ENCODE measurements at places on chromosomes 3 and 15.

DNA sequence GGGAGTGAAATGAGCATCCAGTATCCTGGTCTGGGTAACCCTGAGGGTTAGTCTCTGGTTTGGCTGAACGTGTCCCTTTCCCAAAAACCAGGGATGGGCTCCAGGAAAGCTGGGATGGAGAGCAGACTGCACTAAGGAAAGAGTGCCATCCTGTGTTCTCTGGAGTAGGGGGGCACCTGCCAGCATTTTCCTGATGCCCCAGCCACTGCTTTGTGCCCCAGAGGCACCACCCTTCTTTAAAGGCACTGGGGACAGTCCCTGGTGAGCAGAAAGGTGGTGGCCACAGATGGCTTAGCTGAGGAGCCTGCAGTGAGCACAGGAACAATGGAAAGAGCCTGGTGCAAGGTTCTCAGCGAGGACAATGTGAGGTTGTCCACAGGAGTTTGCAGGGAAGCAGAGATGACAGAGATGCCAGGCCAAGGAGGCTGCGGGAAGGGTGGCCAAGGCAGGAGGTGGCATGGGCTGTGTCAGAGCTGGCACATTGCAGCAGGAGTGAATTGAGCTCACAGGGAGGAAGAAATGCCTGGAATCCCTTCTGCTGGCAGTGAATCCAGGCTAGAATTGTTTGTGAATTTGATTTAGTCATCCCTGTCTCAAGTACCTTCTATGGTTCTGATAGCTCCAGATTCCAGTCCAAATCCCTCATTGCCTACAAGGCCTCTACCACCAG is 39.9 kb downstream of the AMOTL2 start:
- DNase-seq = no peak

GRCh38 chr15:71335591-71335990 is 220.3 kb downstream of the THSD4 start:
- no peak for DNase-seq

GRCh38 chr15:30933293-30933692 is 29.6 kb downstream of the FAN1 start:
- no peak for DNase-seq

DNA sequence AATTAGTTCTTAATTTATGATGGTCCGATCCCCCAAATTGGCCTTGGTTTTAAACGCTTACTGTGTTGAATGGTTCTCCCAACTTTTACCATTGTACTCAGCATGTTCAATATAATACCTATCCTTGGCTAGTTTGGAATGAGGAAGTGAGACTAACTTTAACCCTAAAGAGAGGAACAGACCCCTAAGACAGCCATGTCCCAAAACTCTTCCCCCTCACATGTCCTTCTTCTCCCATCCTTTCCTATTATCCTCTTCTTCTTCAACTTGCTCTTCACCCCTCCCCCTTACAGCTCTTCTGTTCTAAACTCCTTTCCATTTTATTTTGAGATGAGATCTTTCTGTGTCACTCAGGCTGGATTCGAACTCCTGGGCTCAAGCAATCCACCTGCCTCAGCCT is 116.5 kb downstream of the RBMS3 start:
- DNase-seq = no peak

DNA sequence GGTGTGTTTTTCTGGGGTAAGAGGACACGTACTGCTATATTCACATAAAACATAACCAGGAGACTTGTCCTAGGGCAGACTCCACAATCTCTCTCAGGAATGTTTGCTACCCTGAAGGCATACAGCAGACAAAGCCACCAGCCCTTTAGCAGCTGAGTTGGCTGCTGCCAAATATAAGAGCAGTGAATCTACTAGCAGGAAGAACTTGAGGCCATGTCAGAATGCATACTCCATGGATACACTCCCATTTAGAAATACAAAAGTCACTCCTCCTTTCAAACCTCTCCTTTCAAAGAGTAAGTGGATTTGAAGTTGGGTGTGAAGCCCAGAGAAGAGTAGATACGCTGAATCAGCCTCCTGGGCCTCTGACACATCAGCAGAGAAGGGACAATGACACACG is 94.1 kb downstream of the CADPS start:
- no peak for DNase-seq

- no peak for DNase-seq
Measured at GRCh38 chr3:178663201-178663934, 127.1 kb downstream of the KCNMB2 start.

GRCh38 chr3:169744366-169745054 is 20.4 kb downstream of the TERC start:
- DNase-seq = no peak

DNA sequence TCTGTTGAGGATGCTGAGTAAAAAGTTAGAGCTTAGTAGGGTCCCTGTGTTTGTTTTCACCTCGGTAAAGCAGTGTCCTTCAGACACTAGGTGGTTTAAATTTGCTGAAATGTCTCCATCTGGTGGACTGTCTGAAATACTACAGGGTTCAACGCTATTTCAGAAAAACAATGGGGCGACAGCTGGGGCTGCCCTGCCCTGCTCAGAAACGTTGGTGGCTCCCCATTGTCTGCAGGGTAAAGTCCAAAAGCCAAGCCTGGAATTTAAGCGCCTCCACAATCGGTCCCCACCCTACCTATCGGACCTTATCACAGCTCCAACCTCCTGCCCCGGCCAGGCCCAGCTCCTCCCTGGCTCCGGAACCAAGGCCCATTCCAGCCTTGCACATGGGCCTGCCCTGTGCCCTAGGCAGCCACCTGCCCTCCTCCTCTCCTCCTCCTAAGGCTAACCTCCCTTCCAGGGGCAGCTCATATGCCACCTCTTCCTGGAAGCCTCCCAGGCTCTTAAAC is 4.3 kb upstream of the TSEN2 start:
- DNase-seq = no peak

DNA sequence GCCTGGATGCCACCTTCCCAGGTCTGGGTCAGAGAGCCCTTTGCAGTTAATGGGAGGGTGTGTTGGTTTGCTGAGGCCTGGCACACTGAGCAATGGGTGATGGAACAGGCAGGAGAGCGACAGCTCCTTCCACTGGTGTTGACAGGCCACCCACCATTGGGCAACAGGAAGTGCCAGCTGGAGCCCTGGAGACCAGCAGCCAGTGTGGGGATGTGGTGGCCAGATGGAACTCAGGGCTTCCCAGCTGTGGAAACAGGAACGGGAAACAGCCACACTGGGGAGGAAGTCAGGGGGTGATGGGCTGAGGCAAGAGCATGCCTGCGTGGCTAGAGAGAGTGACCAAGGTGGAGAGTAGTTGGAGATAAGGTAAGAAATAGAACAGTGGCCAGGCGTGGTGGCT is 9.3 kb downstream of the PSTPIP1 start:
- DNase-seq = no peak

GRCh38 chr15:40096094-40096891 is 12.4 kb downstream of the BMF start:
- no peak for DNase-seq

- DNase-seq = no peak
Measured at GRCh38 chr3:145522893-145523651, 637.9 kb downstream of the PLOD2 start.

DNA sequence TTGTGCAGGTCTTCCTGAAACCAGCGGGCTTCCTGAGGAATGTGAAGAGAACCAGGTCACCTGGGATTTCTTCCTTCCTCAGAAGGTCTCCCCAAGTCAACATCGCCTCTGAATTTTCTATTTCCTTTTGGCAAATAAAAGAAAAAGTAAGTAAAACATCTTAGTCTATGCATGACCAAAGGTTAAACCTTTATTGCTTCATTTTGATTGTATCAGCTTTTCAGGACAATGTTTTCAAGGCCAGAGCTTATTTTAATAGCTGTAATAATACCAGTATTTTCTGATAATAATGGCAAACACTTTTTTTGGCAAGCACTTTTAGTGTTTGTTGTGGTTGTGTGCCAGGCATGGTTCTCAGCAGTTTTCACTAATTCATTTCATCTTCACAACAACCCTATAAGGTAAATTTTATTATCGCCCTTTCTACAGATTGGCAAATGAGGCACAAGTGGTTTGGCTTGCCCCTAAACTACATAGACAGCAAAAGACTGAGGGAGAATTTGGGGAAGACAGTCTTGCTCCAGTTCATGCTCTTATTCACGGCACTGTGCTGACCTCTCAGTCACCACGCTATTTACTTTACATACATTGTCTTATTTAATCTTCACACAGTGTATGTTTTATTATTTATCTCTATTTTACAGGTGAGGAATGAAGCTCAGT is 110.4 kb downstream of the RPL22L1 start:
- no peak for DNase-seq

DNA sequence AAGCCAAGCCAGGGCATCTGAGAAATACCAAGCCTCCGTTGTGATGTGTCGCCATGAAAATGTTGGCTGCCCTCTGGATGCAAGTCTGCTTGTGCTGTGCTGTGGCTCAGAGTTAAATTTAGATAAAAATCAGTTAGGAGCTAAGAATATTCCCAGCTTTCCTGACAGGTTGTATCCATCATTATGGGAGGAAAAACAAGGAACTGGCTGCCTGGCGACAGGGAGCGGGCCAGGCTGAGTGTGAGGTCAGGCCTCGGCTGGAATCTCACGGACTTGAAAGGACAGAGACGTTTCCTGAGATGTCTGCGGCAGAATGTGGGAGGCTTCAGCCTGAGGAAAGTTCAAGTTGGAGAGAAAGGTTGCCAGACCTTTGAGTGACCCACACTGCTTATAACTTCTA is 213.8 kb downstream of the THSD4 start:
- DNase-seq = no peak
